ENCODE measurements at places on chromosomes 3 and 15.

- DNase-seq: no peak
Observed at GRCh38 chr3:59997583-59997982, 947.8 kb upstream of the CFAP20DC start.

DNA sequence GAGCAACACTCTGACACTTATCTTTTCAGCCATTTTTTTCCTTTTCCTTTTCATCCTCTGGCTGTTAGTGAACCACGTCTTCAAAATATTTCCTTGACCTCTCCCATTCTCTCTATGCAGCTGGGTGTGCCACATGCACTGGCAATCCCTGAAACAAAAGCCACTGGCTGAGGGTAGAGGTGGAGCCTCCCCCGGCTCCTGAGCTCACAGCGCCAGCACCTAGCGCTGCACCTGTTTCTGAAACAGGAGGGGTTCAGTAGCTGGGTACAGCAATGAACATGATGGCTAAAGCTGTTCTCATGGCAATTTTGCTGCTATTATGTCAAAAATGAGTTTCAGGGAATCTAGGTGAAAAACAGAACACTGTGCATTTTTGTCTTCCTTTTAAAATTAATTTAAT lies 314.7 kb upstream of the ATP10A start:
- DNase-seq: no peak

GRCh38 chr15:72824112-72824511 lies 40.6 kb upstream of the ADPGK start:
- DNase-seq: no peak

GRCh38 chr3:159829539-159830227 lies 159.0 kb upstream of the IL12A start:
- DNase-seq: no peak

Data from naive thymus-derived CD8-positive, alpha-beta T cell (primary cell).